ENCODE measurements at places on chromosomes 5 and 9. TPM values are rescaled to one million over a fixed set of nuclear protein-coding genes. Genes with fewer than 3 reads are reported as not detected.

- no peak for DNase-seq
These were observed 49.2 kb upstream of the LIFR start for GRCh38 chr5:38605610-38606009.

- DNase-seq: no peak
These were observed 1.3 kb upstream of the SMC5 start for GRCh38 chr9:70257502-70257901.

GRCh38 chr9:100294806-100295205, 57.9 kb downstream of the TEX10 start:
- DNase-seq: no peak

DNA sequence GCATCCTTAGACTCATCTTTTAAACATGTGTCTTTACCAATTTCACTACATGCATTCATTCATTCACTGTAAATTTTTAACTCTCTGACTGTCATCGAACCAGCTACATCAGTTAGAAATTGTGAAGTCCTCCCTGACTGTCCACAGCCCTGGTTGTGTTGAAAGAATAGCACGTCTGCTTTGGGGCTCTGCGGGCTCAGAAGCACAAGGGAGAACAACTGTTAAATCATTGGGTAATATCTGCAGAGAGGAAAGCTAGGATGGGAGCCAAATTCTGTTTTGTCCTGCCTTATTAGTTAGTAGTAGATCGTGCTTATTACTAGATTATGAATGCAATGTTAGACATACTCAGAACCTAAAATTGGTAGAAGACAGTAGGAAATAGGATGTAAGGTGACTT, 26.3 kb upstream of the FAM120AOS start:
- DNase-seq: no peak

GRCh38 chr9:124256517-124257069, 1.2 kb upstream of the NEK6 start:
- DNase-seq: no peak

DNA sequence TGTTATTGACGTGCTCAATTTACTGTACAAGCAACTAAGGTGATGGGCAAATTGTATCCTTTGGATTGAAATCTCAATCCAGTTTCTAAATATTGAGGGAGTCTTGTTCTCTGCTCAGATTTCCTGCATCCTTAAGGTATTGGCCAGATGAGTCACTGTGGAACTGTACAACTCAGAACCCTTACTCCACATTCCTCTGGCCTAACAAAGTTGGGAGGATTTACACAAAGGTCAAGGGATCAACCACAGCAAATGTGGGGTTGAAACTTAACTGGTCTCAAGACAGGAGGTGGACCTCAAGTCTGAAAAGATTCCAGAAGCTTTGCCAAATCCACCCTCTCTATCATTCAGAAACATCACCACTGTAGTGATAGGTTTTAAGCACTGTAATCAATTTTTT, 81.5 kb upstream of the AGXT2 start:
- no peak for DNase-seq

- no peak for DNase-seq
These were observed 621.9 kb upstream of the CTNND2 start for GRCh38 chr5:12526113-12526512.

DNA sequence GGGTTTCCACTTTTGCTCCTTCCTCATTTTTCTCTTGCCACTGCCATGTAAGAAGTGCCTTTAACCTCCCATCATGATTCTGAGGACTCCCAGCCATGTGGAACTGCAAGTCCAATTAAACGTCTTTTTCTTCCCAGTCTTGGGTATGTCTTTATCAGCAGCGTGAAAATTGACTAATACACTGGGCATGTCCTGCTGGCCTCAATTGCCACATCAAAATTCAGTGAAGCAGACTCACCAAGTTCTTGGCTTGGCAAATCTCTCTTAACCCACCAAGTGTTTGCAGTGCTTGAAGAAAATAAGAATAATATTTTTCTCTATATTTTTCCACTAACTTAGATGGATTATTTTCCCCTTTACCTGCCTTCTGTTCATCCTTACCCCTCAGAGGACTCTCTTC, 212.0 kb downstream of the BRINP1 start:
- DNase-seq: no peak

GRCh38 chr5:75053054-75053303, 621 bp upstream of the GCNT4 start:
- DNase-seq: peak; percentile 25

- DNase-seq: no peak
These were observed 5.6 kb upstream of the BNIP1 start for GRCh38 chr5:173138707-173139106.

DNA sequence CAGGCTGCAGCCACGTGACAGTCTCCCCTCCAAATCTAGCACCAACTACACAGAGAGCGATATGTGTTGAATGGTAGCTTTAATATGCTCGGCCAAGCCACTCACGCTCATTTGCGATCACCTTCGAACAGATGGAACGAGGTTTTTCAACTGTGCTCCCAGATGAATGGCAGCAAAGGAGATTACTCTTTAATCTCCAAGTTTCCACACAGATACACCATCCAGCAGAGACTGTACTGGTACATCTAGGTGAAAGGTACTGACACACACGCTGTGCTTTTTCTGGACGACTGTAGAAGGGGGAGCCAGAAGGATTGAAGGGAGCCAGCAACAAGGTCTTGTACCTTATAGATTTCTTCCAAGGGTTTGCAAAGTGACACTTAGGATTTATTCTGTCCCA, 263.9 kb downstream of the NR3C1 start:
- no peak for DNase-seq

- DNase-seq: no peak
These were observed 28.4 kb upstream of the FAM120A start for GRCh38 chr9:93422977-93423616.

DNA sequence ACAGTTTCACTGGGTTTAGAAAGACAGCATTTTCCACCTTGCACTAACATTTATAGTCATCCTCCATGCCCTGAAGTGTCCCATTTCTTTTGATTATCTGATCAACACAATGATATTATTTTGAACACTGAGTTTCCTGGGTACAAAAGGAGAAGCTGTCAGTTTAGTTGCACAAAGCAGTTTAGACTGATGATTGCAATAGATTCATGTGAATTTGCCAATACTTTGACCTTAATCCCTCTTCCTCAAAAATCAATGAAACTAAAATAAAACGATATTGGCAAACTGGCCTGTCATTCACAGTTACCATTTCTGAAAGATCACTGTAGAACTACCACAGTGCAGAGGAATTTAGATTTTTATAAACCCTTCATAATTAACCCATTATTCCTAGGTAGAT, 34.2 kb upstream of the RASGRF2 start:
- DNase-seq: no peak

GRCh38 chr5:97096846-97097245, 45.6 kb downstream of the LIX1 start:
- no peak for DNase-seq

DNA sequence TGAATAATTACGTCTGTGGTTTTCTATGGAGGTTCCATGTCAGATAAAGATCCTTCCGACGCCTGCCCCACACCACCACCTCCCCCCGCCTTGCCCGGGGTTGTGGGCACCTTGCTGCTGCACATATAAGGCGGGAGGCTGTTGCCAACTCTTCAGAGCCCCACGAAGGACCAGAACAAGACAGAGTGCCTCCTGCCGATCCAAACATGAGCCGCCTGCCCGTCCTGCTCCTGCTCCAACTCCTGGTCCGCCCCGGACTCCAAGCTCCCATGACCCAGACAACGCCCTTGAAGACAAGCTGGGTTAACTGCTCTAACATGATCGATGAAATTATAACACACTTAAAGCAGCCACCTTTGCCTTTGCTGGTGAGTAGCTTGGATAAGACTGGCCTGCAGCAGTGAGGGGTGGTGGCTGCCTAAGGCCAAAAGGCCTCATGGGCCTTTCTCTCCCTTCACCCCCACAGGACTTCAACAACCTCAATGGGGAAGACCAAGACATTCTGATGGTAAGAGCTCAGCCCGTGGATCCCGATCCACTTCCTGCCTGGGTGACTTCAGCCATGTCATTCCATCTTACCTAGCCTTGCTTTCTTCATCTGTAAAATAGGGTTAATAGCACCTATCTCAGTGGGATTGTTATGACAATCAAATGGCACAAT, at the start of gene IL3:
IL3 (plus strand) TSS at position 155 of the 661 bp plus-strand sequence; CDS start at position 207, 52 bp downstream.
- no peak for DNase-seq

DNA sequence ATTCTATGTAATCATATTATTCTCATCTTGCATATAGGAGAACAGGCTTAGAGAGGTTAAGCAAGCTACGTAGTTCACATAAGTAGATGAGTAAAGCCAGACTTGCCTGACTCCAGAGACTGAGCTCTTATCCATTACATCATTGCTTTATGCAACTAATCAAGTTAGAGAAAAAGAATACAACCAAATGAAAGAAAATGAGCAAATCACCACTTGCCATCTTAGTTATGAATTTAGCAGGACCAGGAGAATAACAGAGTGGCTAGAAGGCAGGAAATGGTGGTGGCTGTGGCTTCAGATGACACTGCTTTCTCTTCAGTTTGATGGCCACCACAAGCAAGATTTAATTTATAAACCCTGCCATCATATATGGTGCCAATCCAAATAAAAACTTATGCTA, 26.6 kb downstream of the POC5 start:
- no peak for DNase-seq

DNA sequence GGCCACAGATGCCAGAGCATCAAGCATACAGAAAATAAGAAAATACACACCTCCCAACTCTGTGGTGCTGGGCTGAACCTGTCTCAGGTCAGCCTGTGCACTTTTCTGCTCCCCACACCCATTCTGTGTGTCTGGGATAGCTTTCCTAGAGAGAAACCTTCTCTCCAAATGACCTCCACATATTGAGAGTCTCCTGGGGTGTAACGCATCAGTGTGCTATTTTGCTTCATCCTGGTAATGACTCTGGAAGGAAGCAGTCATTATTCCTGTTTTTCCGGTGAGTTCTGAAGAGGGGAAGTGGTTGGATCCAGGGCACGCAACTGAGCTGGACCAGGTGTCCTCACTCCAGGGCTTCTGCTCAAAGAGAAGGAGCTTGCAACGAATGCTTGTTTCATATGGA, 73.2 kb upstream of the SH3PXD2B start:
- no peak for DNase-seq

DNA sequence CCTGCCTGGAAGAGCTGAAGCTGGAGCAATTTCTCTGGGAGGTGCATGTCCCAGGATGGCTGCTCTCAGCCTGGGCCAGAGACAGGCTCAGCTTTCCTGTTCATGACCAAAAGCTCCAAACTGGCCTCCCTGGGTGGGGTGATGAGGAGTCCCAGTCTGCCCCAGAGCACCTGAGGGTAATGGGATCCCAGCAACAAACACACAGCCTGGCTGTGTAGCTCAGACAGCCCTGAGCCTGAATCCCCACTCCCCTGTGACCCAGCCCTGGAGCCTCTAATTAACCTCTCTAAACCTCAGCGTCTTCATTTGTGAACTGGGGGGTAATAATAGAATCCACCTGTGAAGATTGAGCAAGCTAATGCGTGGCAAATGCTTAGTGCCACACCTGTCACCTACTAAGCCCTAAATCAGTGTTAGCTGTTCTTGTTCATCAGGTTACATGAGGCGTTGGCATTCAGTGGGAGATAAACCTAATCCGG, 67.5 kb downstream of the HSPA4 start:
- DNase-seq: no peak

- DNase-seq: no peak
These were observed 195.8 kb downstream of the EFNA5 start for GRCh38 chr5:107474716-107475489.

GRCh38 chr9:75855509-75855908, 35.0 kb upstream of the PCSK5 start:
- DNase-seq: no peak

- DNase-seq: no peak
These were observed 10.1 kb downstream of the TRIO start for GRCh38 chr5:14153071-14153864.

- no peak for DNase-seq
These were observed 157.0 kb downstream of the C9orf152 start for GRCh38 chr9:110050925-110051355.

GRCh38 chr9:92615790-92616189, 54.1 kb downstream of the IPPK start:
- DNase-seq: no peak

DNA sequence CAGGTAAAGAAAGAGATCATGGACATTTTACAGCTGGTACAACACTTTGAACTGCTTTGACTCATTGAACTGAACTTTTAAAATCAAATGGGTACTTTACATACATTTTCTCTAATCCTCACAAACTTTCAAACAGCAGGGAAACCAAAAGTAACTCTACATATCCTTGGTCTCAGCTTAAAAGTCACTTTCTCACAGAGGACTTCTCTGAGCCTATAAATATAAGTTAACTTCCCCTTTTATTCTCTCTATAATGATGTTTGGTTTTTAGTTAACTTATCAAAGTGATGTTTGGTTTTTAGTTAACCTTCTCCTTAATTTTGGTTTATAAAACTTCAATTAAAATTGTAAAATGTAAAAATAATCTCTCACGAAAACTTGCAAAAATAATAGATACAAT, 209.8 kb downstream of the MCTP1 start:
- DNase-seq: no peak

DNA sequence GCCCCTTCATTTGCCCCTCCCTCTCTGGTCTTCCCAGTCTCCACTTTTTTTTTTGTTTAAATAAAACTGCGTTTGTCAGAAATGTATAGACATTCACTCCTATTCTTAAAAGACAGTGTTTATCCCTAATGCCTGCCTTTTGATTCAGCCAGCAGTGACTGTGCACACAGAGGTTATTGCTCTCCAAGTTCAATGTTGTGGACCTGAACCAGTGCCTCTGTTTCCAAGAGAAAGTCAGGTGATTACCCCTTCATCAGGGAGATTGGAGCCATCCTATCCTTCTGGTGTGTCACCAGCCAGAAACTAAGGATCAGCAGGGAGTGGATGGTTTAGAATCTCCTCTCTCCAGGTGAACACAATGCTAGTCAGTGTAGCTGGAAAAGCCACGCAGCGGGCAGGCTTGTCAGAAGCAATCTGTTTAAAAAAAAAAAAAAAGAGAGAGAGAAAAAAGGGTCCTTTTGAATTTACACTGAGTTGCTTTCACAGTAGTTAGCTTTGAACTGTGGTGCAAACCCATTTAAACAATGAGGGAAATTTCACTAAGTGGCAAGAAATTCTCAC, 167.5 kb upstream of the DMRT1 start:
- no peak for DNase-seq

GRCh38 chr5:24053737-24054136, 546.3 kb downstream of the PRDM9 start:
- no peak for DNase-seq

DNA sequence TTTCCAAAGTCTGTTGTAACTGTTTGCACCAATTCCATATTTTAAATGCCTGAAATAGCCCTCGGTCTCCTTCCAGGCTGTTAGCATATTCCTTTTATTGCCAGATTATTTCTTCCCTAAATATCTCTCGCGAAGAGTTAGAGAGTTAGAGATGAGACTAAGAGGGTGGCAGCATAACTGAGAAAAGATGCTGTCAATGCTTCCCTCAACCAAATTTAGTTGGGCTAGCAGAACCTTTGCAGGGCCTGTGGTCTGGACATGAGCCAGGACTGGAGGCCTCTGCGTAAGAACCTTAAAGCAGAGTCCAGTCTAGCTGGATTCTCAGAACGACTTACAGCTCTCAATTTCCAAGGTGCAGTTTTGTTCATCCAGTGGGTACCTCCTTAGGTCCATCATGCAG, 135.9 kb downstream of the GABRB2 start:
- DNase-seq: no peak

Gene CDH12
- not detected for total RNA-seq

Gene TAF11L5
- not detected for total RNA-seq

Gene SLC6A7
- not detected for total RNA-seq

Gene TAF9
- total RNA-seq: 70.2 TPM

Gene YTHDC2
- 28.3 TPM for total RNA-seq

Gene BARX1
- total RNA-seq: not detected

Gene BRIX1
- 114 TPM for total RNA-seq

Gene CDKN2B-AS1
- 0.58 TPM for total RNA-seq

Gene ALAD
- 22.3 TPM for total RNA-seq

Gene RASGEF1C
- not detected for total RNA-seq

Gene SMIM27
- 18.1 TPM for total RNA-seq

Gene SLC6A18
- not detected for total RNA-seq

Gene PCDHA4
- not detected for total RNA-seq

Gene ALDOB
- total RNA-seq: not detected

Data from CD8-positive, alpha-beta memory T cell (primary cell).